Astrocyte (in vitro differentiated cells and primary cell): ENCODE measurements at places on chromosomes 16 and 17. TPM values are rescaled to one million over a fixed set of nuclear protein-coding genes. Genes with fewer than 3 reads are reported as not detected.
A peak's percentile ranks its signal among the peaks of the same experiment; 100 is the strongest.

Gene TNS4
- not detected in 2 replicates for total RNA-seq

Gene TMEM204
- total RNA-seq, result not detected in 2 replicates

Gene ACAP1
- 14.4 and 16.0 TPM in 2 replicates for total RNA-seq

Gene PRDM7
- total RNA-seq, result not detected in 2 replicates

Gene HEXIM1
- 44.5 and 46.6 TPM in 2 replicates for total RNA-seq

DNA sequence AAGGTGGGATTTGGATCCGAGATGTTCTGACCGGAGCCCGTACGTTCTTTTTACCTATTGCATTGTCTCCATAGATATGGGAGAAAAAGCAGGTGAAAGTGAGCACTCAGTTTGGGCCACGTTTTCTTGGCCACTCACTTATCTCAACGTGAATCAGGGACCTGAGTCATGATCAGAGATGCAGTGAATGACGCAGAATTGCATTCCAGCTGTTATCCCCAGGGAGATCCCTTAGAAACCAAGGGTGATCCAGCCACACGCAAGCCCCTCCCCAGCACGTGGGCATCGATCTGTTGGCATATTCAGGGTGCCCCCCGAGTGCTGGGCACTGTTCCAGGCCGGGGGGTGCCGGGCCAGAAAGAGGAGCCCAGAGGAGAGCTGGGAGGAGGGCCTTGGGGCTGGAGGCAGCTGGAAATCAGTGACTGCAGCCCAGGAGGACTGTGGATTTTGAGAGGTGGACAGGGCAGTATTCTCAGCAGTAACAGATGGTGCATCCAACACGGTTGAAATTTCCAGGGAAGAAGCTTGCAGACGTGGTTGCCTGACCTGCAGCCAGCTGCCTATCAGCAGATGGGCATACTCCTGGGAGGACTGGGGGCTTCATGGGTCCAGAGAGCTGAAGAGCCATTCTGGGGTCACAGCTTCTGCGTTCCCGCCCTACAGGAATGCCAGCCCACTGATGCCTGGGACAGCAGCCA, 87.2 kb upstream of the CACNG5 start:
- no peaks in the 10 kb centered on the region for H3K27me3 ChIP-seq
- DNase-seq, result peak; percentile 86
- H3K36me3 ChIP-seq, result peaks cover 7% of the 10 kb centered on the region
- H3K4me1 ChIP-seq, result peaks cover 15% of the 10 kb centered on the region

DNA sequence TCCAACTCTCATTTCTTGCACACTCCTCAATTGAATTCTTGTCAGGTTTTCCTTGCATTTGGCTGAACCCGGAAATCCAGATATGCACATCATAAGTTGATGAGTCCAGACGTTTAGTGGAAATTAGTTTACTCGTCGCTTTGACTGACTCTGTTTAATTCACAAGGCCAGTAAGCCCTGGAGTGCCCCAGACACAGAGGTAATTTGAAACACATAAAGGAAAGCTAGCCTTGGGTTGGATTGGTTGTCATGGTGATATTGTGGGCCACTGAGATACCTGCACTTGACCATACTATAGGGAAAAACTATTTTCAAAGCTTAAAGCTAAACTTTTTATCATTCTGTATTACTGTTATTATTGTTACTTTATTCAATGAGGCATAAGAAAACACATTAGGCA, 178.3 kb upstream of the CA10 start:
- DNase-seq, result no peak
- no peaks in the 10 kb centered on the region for H3K4me1 ChIP-seq
- H3K27ac ChIP-seq, result no peak overlapping the region
- no peaks in the 10 kb centered on the region for H3K36me3 ChIP-seq

- no peaks in the 10 kb centered on the region for H3K27me3 ChIP-seq
- no peak overlapping the region for H3K4me3 ChIP-seq
- H3K4me1 ChIP-seq, result no peaks in the 10 kb centered on the region
- no peaks in the 10 kb centered on the region for H3K36me3 ChIP-seq
- no peak overlapping the region for H3K27ac ChIP-seq
Observed at GRCh38 chr17:47641202-47641601, 8.5 kb upstream of the KPNB1 start.

DNA sequence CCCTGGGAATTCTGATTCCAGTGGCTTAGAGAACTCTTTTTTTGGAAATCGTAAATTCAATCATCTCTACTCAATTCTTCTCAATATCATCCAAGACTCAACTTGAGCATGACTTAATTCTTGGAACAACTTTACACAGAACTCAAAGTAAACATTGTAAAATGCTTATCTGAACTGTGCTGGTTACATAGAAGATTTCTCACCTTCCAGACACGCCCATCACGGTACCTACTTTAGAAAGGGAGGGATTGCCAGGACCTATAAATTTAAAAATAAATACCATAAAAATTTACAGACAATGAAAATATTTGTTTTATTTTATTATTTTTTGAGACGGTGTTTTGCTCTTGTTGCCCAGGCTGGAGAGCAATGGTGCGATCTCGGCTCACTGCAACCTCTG, 26.5 kb downstream of the MAP1LC3B start:
- no peak overlapping the region for H3K27ac ChIP-seq
- no peaks in the 10 kb centered on the region for H3K27me3 ChIP-seq
- H3K4me3 ChIP-seq, result no peak overlapping the region

- no peaks in the 10 kb centered on the region for H3K27me3 ChIP-seq
- H3K27ac ChIP-seq, result no peak overlapping the region
- no peaks in the 10 kb centered on the region for H3K36me3 ChIP-seq
Observed at GRCh38 chr17:55117164-55117563, 147.6 kb upstream of the HLF start.

- H3K4me1 ChIP-seq, result no peaks in the 10 kb centered on the region
- no peaks in the 10 kb centered on the region for H3K27me3 ChIP-seq
- no peak for DNase-seq
Observed at GRCh38 chr16:35747658-35748455, 2288.4 kb downstream of the TP53TG3F start.

DNA sequence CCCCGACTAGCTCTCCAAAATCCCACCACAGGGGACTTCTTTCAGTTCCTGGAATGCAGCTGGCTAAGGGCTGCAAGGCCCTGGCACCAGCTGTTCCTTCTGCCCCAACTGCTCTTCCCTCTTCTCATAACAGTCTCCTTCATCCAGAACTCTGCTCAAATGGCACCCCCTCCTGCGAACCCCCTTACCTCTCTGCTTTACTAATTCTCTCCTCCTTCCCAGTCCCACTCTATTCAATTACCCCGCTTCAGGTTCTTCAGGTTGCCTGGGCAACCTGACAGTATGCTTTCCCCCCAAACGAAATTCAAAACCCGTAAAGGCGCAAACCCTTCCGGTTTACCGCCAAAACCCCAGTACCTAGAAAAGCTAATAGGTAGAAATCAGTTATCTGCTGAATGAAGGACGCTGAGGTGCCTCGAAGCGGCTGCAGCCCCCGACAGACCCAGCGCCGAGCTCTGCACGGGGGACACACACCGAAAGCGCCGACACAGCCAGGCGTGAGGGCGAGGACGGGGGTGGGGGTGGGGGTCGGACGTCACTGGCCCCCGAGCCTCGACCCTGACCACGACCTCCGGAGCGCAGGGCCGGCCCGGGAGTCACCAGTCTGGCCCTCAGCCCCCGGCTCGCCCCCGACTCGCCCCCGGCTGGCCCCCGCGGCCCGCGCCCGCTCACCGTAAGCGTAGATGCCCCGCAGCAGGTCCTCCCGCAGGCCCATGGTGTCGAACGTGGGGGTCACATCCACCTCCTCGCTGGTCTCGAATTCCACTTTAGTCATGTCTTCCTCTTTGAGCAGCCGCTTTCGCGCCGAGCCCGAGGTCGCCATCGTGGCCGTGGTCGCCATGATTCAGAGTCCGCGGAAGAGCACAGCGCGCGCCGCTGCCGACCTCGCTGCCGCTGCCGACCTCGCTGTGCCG, 550 bp downstream of the EIF4A3 start:
- H3K4me1 ChIP-seq, result peaks cover 15% of the 10 kb centered on the region
- peak overlapping the region; percentile 80 for H3K27ac ChIP-seq
- DNase-seq, result no peak
- H3K36me3 ChIP-seq, result peaks cover 26% of the 10 kb centered on the region
- H3K27me3 ChIP-seq, result no peaks in the 10 kb centered on the region

DNA sequence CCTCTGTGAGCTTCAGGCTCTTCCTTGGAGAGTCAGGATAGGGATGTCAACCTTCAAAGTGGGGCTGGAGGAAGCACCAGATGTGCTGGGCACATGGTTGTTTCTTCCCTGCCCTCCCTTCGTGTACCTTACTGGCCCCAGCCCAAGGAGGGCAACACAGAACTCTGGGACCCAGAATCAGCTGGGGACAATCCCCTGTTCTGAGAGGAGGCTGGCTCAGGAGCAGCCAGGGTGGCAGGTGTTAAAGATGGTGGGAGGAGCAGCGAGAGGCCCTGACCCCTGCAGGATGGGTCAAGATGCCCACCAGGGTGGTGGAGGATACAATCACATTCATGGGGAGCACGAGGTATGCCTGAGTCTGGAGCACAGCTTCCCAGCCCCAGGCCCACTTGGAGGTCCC, 300.4 kb downstream of the ABCC12 start:
- no peaks in the 10 kb centered on the region for H3K27me3 ChIP-seq
- H3K27ac ChIP-seq, result no peak overlapping the region
- H3K4me3 ChIP-seq, result no peak overlapping the region

DNA sequence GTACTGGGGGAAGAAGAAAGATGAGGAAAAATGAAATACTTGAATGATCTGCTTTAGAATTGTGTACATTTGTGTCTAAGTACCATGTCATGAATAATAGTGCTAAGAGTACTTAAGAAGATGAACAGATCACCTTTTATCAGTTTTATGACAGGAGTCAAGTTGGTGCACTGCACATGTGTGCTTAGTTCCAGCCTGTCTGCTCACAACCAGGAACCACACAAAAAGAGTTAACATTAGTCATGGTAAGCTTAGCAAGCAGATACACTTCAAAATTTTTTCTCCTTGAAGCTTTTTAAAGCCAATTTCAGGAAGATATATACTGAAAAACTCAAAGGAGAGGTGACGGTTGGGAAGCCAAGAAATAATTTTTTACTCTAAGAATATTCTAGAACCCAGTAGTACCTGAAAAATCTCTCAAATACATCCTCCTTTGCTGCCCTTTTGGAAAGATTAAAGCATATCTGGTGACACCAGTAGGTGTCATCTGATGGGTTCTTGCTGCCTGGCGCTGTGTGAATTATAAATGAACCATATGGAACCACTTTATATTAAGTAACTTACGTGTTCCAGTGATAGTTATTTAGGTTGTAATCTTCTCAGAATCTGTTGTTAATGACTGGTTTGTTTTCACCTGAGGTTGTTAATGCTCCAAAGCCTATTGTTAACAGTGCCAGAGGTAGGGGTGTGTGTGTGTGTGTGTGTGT, 93.4 kb downstream of the MSI2 start:
- peaks cover 6% of the 10 kb centered on the region for H3K36me3 ChIP-seq
- DNase-seq, result no peak
- no peaks in the 10 kb centered on the region for H3K4me1 ChIP-seq
- H3K4me3 ChIP-seq, result no peak overlapping the region
- no peak overlapping the region for H3K27ac ChIP-seq
- no peaks in the 10 kb centered on the region for H3K27me3 ChIP-seq

GRCh38 chr17:9170336-9170735, 149.0 kb downstream of the NTN1 start:
- H3K27ac ChIP-seq, result no peak overlapping the region
- DNase-seq, result no peak
- H3K4me1 ChIP-seq, result peaks cover 2% of the 10 kb centered on the region
- no peak overlapping the region for H3K4me3 ChIP-seq
- no peaks in the 10 kb centered on the region for H3K36me3 ChIP-seq
